ENCODE measurements at places on chromosomes 11 and 22.

DNA sequence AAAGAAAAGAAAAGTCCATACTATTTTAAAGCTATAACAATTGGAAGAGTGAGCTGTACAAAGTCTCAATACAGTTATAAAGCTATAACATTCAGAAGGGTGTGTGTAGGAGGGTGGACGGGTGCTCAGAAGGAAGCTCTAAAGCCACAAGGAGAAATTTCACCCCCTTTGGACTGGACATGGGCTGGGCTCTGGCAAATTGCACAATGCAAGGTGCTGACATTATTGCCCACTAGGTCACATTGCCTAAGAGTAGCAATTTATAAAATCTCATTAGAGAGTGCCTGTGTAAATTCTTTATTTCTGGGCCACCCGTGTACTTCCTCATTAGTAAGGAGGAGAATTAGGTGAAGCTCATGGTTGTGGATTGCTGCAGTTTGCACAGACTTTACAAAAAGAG lies 5.7 kb upstream of the APOBEC3A start:
- DNase-seq, result no peak

GRCh38 chr11:78011301-78011700 lies 11.8 kb downstream of the KCTD14 start:
- DNase-seq, result no peak

- peak; percentile 53 for DNase-seq
Measured at GRCh38 chr11:43923406-43924111, 18.9 kb upstream of the C11orf96 start.

- DNase-seq, result no peak
Measured at GRCh38 chr22:38215156-38216038, 13.6 kb downstream of the MAFF start.

- no peak for DNase-seq
Measured at GRCh38 chr22:44272401-44272771, 40.4 kb downstream of the SHISAL1 start.

All from iPS-NIHi11 (cell line).